ENCODE measurements at places on chromosomes 3 and 15.

DNA sequence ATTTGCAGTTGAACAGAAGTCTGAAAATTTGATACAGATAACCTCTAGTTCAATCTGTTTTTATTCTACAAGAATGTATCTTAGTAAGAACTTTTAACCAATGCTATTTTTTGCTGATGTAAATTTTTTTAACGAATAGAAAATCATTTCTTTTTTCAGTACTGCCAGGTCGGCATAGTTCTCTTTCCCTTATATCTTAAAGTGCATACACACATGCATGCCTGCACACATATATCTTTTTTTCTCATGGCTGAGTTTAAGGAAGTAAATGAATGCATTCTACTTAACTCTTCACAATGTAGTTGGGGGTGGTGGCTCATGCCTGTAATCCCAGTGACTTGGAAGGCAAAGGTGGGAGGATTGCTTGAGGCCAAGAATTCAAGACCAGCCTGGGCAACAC lies 48.4 kb downstream of the BLM start:
- no peak for DNase-seq

DNA sequence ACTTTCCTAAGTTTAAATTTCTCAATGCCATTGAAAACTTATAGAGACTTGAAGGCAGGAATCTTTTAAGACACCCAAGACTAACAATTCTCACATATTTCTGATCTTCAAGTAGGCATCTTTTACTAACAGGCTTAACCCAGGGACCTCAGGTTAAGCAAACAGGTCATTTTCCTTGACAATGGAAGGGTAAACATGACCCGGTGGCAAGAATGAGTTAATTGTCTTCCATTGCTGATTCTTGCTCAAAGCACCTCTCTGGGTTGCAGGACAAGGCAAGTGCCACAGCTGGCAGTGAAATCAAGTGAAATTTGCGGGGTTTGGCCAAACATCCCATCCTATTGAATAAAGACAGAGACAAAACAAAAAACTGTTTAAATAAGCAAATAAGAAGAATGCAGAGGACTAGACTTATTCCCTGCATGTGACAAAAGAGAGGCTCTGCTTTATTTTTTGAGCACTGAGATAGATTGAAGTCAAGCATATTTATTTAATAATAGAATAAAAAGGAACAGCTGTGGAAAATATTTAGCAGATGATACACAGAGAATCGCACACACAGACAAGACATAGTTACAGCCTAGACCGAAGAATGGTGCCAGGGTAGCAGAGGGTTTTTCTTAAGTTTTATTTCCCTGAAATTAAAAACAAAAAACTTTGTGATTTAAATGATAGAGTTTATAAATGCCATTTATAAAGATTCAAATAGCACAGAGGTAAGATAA lies 56.0 kb upstream of the MITF start:
- no peak for DNase-seq

DNA sequence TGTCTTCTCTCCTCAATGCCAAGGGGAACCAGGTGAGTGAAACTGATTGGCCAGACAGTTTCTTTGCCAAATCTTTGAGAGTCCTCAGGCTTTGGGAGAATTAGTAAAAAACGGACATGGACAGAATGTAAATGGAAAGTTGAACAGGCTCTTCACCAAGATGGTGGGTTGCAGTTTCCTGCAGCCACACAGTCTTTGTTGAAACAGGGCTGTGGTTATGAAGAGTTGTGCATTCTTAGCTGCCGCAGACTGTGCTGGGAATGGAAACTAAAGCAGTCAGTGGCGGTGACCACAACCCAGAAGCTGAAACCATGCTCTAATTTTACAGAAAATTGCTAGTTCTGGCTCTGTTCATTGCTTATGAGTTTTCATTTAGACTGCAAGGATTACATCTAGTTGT lies 42.1 kb upstream of the TASOR start:
- no peak for DNase-seq

DNA sequence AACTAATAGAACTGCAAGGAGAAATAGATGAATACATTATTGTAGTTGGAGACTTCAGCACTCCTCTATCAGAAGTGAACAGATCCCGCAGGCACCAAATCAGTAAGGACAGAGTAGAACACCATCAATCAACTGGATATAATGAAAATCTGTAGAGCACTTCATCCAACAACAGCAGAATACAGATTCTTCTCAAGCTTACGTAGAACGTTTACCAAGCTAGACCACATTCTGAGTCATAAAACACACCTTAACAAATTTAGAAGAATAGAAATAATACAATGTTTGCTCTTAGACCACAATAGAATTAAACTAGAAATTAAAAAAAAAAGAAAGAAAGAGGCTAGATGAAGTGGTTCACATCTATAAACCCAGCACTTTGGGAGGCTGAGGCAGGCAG lies 70.7 kb upstream of the NEDD4 start:
- DNase-seq: no peak

DNA sequence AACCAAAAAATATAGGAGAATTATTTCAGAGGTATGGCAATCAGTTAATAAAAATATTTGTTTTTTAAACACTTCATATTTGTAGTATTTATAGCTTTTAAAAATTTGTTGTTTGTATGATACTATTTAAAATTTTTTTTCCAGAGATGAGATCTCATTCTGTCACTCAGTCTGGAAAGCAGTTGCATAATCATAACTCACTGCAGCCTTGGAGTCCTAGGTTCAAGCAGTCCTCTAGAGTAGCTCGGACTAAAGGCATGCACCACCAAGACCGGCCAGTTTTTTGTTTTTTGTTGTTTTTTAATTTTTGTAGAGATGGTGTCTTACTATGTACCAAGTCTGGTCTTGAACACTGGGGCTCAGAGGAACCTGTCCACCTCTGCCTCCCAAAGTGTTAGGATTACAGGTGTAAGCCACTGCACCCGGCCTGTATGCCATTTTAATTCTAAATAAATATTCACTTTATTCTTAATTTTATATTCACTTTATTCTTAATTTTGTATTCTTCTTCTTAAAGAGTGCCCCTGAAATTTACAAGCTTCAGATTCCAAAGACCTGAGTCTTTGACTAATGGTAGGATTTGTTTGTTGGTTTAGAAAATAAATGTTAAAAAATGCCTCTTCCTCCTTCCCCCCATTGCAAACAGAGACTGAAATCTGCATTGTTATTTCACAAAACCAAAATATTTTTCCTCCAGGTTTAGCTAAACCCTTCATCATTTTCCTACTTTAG lies 9.4 kb downstream of the TGFBR2 start:
- DNase-seq: no peak

All from occipital lobe (tissue), 3 donors.